ENCODE measurements at places on chromosomes 5 and 9.

GRCh38 chr9:68925175-68925574, 88.7 kb downstream of the PRKACG start:
- no peak for DNase-seq

- DNase-seq = no peak
Measured at GRCh38 chr5:181242031-181242451, 1.7 kb downstream of the RACK1 start.

- no peak for DNase-seq
Measured at GRCh38 chr5:122137702-122138101, 8.4 kb downstream of the ZNF474 start.

- DNase-seq = no peak
Measured at GRCh38 chr5:33118761-33119415, 321.9 kb upstream of the TARS1 start.

- DNase-seq = no peak
Measured at GRCh38 chr5:29040404-29040803, 2002.0 kb upstream of the CDH9 start.

DNA sequence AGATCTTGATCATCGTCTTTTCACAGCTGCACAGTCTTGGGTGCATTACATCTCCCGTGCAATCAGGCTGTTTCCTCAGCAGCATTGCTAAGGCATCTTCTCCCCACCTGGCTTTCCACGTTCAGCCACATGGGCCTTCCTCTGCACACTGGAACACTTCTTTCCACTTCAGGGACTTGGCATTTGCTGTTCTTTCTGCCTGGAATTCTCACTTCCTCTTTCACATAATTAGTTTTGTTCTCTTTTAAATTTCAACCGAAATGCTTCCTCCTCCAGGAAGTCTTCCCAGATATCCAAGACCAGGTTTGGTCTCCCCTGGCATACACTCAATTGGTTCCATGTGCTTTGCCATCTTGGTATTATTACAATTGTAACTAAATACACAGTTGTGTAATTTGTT, 43.8 kb downstream of the WHRN start:
- no peak for DNase-seq

GRCh38 chr5:107813559-107813958, 142.8 kb upstream of the EFNA5 start:
- DNase-seq = no peak

DNA sequence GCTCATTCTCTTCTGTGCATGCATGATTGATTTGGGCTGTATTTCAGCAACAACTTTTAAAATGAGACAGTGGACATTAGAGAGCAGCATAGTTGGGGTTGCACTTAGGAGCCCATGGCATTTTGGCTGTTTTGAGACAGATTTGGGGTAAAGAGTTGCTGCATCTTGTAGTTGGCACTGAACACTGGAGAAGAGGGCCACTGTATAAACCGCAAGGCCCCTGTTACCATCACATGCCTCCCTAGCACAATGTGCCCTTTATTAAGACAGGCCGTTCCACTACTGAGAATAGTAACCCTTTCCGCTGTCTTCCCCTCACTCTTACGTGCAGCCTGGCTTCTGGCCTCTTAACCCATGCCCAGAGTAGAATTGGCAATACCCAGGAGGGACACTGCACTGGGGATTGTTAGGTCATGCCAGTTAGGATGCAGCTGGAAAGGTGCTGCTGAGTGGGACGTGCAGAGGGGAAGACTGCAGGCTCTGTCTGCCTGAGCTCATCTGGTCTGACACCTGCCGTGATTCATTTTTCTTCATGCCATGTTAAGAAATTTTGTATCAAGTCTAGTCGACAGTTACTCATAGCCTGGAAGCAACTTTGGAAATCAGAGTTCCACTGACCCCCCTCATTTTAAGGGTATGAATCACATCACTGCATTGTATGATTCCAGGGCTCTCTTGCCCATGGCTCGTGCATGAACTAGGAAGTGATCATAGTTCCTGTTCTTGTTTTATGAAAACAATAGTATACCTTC, 146.9 kb upstream of the DMRT1 start:
- no peak for DNase-seq

- no peak for DNase-seq
Measured at GRCh38 chr5:10921160-10921559, 160.1 kb upstream of the DAP start.

DNA sequence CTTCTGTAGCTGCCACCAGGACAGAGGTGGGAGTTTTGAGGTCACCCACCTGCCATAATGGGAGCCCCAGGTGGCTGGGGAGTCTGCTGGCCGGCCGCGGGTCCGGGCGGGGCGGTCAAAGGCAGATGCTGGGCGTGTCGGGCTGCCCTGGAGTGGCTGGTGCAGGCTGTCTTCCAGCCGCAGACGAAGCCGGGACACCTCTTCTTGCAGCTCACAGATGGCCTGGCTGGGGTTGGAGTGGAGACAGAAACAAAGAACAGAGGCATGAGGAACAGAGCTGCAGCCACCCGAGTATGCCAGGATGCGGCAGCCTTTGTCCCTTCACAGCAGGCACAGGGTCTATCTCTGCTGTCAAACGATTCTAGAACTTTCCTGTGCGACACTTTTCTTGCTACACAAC, 18.0 kb downstream of the ORM2 start:
- DNase-seq = no peak

GRCh38 chr9:15837079-15837679, 284.3 kb downstream of the CCDC171 start:
- no peak for DNase-seq

- DNase-seq = no peak
Measured at GRCh38 chr9:134422301-134423090, 96.2 kb downstream of the RXRA start.

GRCh38 chr5:131147258-131147657, 17.8 kb downstream of the HINT1 start:
- DNase-seq = no peak

GRCh38 chr5:151051066-151051930, 29.5 kb downstream of the TNIP1 start:
- DNase-seq = peak; percentile 70

- DNase-seq = no peak
Measured at GRCh38 chr9:88015606-88016005, 41.3 kb upstream of the CDK20 start.

DNA sequence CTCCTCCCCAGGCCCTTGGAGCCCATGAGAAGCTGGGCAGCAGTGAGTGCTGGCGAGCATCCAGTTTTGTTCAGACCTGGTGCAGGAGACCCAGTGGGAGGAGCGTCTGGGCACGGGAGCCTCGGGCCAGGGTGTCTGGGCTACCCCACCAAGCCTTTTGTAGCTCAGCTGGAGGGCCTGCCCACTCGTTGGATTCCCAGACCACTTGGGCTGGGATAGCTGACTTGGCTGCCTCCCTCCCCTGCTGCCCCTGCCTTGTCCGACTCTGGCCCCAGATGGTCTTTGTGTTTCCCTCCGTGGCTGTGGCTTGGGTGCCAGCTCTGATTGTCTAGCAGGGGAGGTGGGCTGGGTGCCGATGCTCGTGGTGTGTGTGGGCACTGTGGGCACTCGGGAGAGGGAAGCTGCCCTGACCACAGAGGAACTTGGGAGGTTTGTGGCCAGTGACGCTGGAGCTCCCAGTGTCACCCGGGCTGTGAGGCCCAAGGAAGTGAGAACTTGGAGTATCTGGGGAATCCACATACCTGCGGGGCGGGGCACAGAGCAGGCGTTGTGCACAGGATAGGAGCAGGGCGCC, 47.3 kb downstream of the WNK2 start:
- DNase-seq = no peak

DNA sequence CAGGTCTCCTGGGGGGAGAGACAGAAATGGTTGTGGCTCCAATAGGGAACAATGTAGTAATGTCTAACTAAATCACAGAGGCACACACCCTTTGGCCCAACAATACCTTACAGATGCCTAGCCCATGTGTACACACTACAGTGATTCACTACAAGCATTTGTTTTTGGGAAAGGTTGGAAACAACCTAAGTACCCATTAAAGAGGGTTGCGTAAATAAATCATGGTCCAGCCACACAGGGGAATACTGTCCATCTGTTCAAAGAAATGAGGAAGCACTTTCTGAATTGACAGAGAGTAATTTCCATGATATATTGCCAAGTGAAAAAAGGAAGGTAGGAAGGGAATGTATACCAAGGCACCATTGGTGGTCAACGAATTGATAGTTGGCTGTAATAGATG, 22.0 kb upstream of the GTF3C5 start:
- no peak for DNase-seq

GRCh38 chr9:111970827-111971226, 74.2 kb downstream of the UGCG start:
- no peak for DNase-seq

- DNase-seq = no peak
Measured at GRCh38 chr9:126341902-126342301, 15.3 kb downstream of the MVB12B start.

- no peak for DNase-seq
Measured at GRCh38 chr5:132641841-132642240, 16.1 kb upstream of the IL13 start.

DNA sequence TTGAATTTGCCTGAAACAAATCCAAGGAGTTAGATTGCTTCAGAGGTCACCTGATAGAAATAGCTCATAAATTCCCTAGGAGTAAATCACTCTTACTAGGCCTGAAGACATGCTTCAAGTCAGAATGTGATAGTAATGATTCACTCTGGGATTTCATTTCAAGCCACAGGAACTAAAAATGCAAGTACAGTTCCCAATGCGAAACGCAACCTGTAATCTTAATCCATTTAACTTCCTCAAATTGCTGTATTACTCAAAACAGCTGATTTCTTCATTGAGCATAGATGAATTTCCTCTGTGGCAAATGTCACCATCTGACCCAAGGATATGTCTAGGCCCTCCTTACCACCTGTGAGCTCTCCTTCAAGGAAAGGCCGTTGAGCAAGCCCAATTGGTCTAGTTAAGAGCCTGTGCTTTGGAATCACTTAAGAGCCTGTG, 32.1 kb upstream of the IL6ST start:
- no peak for DNase-seq

- no peak for DNase-seq
Measured at GRCh38 chr9:109593612-109594011, 95.5 kb upstream of the PTPN3 start.

DNA sequence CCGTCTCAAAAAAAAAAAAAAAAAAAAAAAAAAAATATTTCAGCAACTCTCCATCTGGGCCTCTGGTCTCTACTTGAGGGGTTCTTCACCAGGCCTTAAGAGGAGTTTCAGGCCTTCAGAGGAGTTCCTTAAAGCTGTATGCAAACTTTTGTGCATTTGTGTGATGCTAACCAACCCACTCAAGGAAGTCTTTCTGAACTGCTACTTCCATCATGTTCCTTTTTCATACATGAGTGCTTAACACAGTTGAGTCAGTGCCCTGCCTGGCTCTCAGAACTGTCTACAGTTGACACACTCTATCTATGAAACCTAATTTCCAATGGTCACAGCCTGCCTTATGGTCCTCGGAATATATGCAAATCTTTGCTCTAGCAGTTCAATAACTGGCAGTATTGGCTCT, 146.5 kb downstream of the MEF2C start:
- no peak for DNase-seq

- DNase-seq = peak; percentile 39
Measured at GRCh38 chr9:128912270-128912853, 8.4 kb upstream of the PHYHD1 start.

- no peak for DNase-seq
Measured at GRCh38 chr9:126488310-126488709, 125.4 kb upstream of the LMX1B start.

- DNase-seq = no peak
Measured at GRCh38 chr9:37374892-37375291, 47.6 kb upstream of the GRHPR start.

DNA sequence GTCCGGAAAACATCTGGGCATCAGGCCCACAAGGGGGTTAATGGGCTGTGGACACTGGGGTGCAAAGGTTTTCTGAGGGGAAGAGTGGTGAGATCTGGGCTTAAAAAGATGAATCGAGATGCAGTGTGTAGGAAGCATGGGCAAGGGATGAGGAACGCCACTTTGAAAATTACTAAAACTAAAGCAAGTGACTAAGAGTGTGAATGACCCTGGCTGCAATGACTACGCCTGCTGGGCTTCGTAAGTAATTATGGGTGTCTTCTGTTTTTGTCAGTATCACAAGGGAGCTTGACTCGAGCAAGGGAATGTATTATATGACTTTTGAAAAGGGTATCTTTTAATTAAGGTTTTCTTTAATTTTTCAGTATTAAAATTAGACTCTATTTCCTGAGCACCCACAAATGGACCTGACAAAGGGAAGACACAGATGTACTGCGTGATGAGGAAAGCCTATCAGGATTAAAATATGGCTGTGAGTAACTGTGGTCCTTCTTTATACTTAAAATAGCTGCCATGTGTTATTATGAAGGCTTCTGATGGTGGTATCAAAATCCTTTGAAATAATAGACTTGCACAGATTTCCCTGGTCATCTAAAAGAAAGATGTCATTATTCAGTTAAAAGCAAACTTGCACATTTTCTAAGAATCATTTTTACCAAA, 4.2 kb downstream of the CTXN3 start:
- DNase-seq = no peak

- peak; percentile 37 for DNase-seq
Measured at GRCh38 chr5:143036146-143036927, 266.2 kb downstream of the ARHGAP26 start.

DNA sequence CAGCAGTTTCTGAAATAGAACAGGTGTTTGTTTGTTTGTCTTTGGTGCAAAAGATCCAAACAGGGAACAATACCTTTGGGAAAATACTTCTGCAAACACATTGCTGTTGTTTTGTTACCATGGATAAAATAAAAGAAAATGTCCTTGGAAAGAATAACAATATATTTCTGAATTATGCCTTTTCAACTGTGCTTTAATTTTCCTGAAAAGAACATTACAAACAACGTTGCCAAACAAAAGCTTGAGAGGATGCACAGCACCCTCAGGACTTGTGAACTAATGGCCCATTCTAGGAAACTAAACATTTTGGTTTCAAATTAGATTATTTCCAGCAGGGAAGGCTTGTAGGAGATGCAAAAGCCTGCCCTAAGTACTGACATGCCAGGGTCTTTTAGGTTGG, 967.2 kb downstream of the TLE4 start:
- no peak for DNase-seq

- DNase-seq = no peak
Measured at GRCh38 chr5:5460311-5460710, 37.8 kb downstream of the ICE1 start.

GRCh38 chr5:57499262-57500050, 16.8 kb upstream of the ACTBL2 start:
- DNase-seq = no peak

GRCh38 chr9:35106343-35106730, 3.4 kb upstream of the STOML2 start:
- DNase-seq = no peak

- DNase-seq = no peak
Measured at GRCh38 chr5:151648988-151649387, 37.7 kb downstream of the SPARC start.

- no peak for DNase-seq
Measured at GRCh38 chr5:142984525-142984924, 214.3 kb downstream of the ARHGAP26 start.

- DNase-seq = no peak
Measured at GRCh38 chr5:132640613-132641012, 17.4 kb upstream of the IL13 start.
